ENCODE measurements at places on chromosomes 6 and 20.

GRCh38 chr20:36895036-36895435 is 19.1 kb downstream of the TLDC2 start:
- no peak for DNase-seq

DNA sequence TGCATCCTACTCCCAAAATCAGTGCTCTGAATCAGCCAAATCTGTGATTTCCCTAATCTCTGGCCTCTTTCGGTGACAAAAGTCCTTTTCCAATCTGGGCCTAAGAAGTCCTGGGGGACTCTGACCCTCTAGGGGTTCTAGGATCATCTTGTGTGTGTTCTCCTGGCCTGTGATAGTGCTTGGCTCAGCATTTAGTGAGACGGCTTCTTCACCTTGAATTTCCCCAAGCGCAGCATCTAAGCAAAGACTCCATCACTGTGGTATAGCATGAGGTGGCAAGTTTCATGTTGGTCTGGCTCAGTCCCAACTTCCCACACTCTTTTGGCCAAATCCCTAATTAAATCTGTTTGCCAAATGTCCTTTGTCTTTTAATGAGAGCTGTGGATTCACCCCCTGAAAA is 12.1 kb upstream of the IL17A start:
- DNase-seq, result no peak

DNA sequence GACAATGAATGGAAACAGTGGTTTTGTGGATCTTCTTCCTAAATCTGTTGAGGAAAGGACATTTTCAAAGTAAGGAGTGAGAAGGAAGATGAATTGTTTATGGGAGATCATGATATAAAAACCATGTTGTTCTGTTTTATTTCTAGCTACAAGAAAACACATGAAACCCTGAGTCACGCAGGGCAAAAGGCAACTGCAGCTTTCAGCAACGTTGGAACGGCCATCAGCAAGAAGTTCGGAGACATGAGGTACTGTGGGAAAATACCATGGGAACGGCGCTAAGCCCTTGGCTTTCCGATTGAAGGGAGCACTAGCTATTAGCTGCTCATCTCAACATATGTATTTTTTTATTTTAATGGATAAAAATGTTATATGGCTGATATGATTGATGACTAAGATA is 53.6 kb downstream of the HDDC2 start:
- no peak for DNase-seq

DNA sequence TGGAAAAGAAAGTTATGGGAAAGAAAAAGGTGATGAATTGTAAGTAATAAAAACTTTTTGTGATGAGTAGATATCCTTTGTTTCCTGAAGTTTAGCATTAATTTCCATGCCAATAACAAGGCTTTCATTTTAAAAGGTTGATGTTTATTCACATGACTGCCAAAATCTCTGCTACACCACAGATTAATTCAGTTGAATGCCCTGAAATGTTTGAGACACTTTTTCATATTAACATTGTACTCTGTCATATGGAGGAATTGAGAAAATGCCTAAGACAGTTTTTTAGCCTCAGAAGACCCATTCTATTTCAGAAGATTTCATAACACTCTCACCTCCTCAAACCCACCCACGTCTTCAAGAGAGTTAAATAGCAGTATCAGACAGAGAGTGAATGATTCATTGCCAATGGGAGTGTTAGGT is 115.5 kb downstream of the ADGRG6 start:
- no peak for DNase-seq

GRCh38 chr6:47419621-47420020 is 58.0 kb upstream of the CD2AP start:
- DNase-seq, result no peak

DNA sequence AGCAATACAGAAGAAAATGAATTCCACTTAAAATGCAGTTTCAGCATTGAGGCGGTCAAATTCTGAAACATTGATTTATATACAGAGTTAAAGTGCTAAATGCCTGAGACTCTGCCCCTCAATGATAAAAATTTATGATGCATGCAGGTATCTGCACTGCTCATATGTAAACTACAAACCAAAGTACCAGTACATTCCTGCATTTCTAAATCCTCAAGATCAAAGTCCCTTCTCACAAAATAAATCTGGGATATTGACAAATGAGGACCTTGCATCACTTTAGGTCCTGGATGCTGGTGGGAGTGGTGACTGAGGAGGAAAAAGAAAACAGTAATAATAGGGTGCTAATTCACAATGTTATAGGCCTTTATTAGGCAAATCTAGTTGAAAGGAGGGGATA is 101.9 kb downstream of the FIG4 start:
- DNase-seq, result no peak

- no peak for DNase-seq
Observed at GRCh38 chr20:42041000-42041565, 422.9 kb upstream of the CHD6 start.
